Activated CD4-positive, alpha-beta T cell treated with anti-CD3 and anti-CD28 coated beads for 1 hour (primary cell): ENCODE measurements at places on chromosomes 1 and 21.
A peak's percentile ranks its signal among the peaks of the same experiment; 100 is the strongest.

DNA sequence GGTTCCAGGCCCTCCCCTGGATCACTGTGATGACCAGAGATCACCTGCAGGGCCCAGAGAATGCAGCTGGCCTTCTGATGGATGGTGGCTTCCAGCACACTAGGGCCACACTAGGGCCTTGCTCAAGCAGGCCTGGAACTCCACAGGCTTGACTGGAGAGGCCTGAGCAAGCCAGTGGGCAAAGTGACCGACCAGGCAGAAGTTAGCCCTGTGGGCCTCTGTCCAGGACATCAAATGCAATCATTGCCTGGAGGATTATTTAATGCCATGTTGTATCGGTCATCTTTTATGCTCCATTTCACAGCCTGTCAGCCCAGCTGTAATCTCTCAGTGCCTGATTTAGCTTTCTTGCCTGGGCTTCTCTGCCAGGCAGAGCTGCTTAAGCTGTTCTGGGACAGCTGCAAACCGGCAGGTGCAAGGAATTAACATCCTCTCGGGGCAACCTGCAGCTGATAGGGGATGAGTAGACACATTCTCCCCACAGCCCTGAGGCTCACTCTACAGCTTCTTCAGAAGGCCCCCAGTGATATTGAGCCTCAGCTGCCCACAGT, 17.7 kb downstream of the NENF start:
- DNase-seq: no peak

- no peak for DNase-seq
Measured at GRCh38 chr1:94383966-94384408, 34.2 kb upstream of the ABCD3 start.

DNA sequence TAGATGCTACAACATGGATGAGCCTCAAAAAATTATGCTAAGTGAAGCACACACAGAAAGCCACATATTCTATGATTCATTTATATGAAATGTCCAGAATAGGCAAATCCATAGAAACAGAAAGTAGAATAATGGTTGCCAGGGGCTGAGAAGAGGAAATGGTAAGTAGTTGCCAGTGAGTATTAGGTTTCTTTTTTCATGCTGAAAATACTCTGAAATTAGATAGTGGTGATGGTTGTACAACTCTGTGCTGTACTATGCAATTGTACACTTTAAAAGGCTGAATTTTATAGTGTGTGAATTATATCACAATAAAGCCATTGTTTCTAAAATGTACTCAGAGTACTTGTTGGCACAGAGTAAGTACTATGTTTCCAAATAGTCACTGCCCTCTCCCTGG, 15.5 kb upstream of the GFI1 start:
- no peak for DNase-seq

DNA sequence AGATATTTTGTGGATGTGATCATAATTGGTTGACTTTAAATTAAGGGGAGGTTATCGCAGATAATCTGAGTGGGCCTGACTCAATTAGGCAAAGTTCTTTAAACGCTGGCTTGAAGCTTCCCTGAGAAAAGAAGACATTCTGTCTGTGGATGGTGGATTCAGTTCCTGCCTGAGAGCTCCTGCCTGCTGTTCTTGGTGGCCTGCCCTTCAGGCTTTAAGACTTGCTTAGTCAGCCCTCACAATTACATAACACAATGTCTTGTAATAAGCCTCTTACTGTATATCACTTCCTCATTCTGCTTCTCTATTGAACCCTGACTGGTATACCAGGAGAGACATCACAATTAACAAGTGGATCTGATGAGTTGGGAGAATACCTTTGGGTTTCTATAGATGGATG, 50.2 kb downstream of the KCNJ6 start:
- DNase-seq: no peak

DNA sequence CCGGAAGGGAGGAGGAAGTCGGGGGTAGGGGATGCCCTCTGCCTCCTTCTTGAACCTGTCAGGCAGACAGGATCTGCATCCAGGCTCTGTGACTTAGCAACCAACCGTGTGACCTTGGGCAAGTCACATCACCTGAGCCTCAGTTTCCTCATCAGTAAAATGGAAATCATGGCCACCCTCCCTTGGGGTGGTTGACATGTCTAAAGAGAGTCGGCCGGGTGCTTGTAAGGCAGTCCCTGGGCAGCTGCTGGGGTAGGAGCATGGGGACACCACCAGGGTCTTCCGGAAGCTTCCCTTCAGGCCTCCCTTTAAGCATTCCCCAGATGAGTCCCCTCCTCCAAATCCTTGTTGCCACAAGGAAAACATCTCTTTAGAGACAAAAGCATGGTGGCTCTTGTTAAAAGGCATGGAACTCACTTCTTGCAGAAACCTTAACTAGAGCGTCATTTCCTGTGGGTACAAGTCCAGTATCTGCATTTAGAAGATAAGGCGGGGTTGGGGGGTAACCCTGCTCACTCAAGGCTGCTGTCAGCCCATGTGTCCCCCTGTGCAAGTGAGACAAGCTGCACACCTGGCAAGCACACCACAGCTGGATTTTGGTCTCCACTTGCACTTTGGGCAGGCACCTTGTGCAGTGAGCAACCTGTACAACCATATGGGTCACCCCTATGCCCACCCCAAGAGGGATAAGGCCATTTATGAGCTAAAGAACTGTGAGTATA, 10.4 kb downstream of the CLCNKB start:
- no peak for DNase-seq

GRCh38 chr21:45308194-45309068, 20.7 kb upstream of the POFUT2 start:
- no peak for DNase-seq

- DNase-seq: no peak
Measured at GRCh38 chr1:40003156-40004093, 37.1 kb upstream of the CAP1 start.

DNA sequence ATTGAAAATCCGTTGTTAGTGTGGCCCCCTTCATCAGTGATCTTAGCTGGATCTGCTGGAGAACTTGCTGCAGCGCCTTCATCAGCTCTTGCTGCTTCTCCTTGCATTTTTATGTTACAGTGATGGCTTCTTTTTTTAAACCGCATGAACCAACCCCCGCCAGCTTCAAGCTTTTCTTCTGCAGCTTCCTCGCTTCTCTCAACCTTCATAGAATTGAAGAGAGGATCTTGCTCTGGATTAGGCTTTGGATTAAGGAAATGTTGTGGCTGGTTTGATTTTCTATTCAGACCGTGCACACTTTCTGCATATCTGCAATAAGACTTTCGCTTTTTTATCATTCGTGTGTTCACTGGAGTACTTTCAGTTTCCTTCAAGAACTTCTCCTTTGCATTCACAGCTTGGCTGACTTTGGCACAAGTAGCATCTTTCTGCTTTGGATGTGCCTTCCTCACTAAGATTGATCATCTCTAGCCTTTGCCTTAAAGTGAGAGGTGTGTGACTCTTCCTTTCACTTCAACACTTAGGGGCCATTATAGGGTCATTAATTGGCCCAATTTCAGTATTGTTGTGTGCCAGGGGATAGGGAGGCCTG, 13.1 kb downstream of the RNF187 start:
- DNase-seq: no peak

GRCh38 chr1:121413821-121414220, 229.0 kb downstream of the SRGAP2C start:
- DNase-seq: no peak

- peak; percentile 21 for DNase-seq
Measured at GRCh38 chr1:205325334-205325884, 3.9 kb upstream of the NUAK2 start.

GRCh38 chr1:189693140-189693539, 784.5 kb downstream of the BRINP3 start:
- DNase-seq: no peak

- no peak for DNase-seq
Measured at GRCh38 chr1:234320549-234320948, 52.7 kb upstream of the COA6 start.

DNA sequence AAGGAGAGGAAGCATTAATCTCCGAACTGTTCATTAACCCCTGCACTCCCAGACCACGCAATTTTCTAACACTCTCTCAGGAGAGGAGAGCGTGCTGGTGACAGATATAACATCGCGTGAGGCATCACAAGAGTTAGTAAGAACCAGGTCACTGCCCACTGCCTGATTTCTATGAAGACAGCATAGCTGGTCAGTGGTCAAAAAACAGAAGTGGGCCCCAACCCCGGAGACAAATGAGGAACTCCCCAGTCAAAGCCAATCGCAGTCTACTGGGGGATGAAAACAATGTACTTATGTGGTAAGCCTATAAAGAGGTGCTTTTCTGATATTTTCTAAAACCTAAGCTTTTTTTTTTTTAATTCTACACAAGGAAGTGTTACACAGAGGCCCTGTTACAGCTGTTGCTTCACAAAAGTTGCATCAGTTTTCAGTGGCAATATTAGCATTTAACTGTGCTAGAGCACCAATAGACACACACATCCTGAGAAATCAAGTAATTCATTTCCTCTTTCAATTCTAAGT, 231.8 kb upstream of the IRF2BP2 start:
- DNase-seq: no peak

GRCh38 chr1:155026588-155026987, 7.0 kb downstream of the DCST2 start:
- no peak for DNase-seq

- no peak for DNase-seq
Measured at GRCh38 chr21:35159881-35160280, 110.8 kb upstream of the RUNX1 start.

DNA sequence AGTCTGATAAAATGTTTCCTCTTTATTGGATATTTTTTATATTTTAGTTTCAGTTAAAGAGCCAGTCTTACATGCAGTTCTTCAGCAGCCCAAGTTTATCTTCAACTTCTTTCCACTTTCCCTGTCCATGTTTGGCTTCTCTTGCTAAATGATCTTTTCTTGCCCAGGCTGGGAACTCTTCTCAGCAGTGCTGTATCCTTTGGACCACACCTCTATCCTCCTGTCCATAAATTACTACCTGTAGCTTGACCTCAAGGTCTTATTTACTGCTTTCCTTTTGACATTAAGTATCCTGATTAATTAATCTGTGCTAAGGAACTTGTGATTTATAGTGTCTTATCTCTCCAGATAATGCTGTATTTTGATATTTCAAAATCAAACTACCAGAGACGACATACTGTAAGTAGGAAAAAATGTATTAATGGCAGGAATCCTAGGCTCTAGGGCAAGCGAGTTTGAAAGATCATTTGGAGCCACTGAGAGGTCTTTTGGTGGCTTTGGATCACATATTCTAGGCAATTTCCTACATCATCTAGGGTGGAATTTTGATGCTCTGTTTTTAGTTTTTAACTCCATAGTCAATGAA, 20.5 kb upstream of the PDC start:
- DNase-seq: no peak

- DNase-seq: no peak
Measured at GRCh38 chr1:114353262-114353661, 157.7 kb downstream of the TRIM33 start.

DNA sequence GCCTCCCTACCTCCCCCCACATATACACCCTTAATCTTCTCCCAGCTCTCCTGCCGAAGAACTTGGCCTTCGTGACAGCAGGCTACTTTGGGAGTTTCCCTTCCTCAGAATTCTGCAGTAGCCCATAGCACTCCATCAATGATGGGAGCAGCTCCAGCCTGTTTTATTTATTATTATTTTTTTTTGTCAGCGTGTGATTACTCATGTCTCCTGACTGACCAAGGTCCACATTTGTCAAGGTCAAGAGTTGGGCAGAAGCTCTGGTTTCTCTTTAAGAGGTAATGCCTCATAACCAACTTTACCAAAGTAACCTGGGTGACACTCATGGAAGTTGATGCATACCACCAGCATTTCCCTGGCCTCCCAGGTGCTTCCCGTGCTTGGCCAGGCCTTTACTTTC, 125.4 kb downstream of the ZZZ3 start:
- DNase-seq: no peak

DNA sequence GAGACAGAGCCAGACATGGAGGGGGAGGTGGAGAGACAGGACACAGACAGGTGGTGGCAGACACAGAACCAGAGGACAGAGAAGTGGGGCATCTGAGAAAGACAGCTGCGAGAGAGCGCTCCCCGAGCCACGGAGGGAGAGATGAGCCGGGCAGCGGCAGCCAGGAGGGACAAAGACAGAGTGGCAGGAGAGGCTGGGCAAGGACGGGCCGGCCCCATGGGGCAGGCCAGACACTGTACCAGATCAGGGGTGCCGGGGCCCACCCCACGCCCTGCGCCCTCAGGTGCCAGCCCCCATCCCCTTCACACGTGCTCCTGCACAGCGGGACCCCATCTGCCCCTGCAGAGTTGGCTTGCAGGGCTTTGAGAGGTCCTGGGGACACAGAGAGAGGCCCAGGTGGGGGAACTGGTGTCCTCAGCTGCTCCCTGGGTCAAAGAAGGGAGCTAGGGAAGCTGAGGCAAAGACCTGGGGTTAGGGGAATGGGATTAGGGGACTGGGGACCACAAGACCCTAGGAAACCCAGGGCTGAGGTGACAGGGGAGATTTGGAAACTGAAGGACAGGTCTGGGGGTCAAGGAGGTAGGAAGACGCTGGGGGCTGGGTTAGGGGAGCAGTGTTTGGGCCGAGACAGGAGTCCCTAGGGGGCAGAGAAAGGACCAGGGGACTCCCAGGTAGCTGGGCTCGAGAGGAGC, 643 bp downstream of the FNDC5 start:
- no peak for DNase-seq

- no peak for DNase-seq
Measured at GRCh38 chr1:161390559-161390858, 22.8 kb upstream of the CFAP126 start.

DNA sequence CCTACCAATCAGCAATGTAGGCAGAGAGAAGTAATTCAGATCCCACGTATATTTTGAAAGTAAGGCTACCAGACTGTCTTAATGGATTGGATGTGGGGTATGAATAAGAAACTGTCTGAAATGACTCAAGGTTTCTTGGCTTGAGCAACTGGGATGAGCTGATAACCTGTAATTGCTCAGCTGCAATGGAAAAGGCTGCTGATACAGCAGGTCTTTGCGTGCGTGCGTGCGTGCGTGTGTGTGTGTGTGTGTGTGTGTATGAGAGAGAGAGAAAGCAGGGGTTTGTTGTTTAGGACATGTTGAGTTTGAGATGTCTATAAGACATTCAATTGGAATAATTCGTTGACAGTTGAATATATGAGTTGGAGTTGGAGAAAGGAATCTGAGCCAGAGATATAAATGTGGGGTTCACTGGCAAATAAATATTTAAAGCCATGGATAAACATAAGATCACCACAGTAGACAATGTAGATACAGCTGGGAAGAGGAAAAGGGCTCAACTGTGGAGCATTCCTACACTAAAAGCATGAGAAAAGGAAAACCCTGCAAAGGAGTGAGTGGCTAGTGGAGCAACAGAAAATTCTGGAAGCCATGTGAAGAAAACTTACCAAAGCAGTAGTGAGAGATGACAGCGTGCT, 72.9 kb downstream of the UCHL5 start:
- DNase-seq: no peak

GRCh38 chr1:229410692-229411433, 23.0 kb downstream of the ACTA1 start:
- DNase-seq: no peak

GRCh38 chr1:19734056-19734455, 65.7 kb downstream of the TMCO4 start:
- DNase-seq: no peak
